Cardiac atrium fibroblast (primary cell): ENCODE measurements at places on chromosomes 1 and 21. TPM values are rescaled to one million over a fixed set of nuclear protein-coding genes. Genes with fewer than 3 reads are reported as not detected.

Gene S100A5
- total RNA-seq: not detected in 2 replicates

Gene PODN
- total RNA-seq: 12.1 and 18.5 TPM in 2 replicates

Gene SLC30A10
- not detected in 2 replicates for total RNA-seq

Gene PRAMEF17
- not detected in 2 replicates for total RNA-seq

Gene BTF3L4
- 39.9 and 54.6 TPM in 2 replicates for total RNA-seq

Gene DNASE2B
- total RNA-seq: not detected in 2 replicates

Gene AGT
- 0.16 TPM in 1 of 2 replicates, not detected in the other for total RNA-seq

Gene MARK1
- total RNA-seq: 0.16 and 1.8 TPM in 2 replicates

Gene MSTO1
- 12.2 and 12.5 TPM in 2 replicates for total RNA-seq

Gene LRRC41
- total RNA-seq: 95.3 and 121 TPM in 2 replicates

Gene TRMT1L
- 5.2 and 11.0 TPM in 2 replicates for total RNA-seq

Gene TMEM240
- 7.0 TPM in 2 replicates for total RNA-seq

Gene STIL
- total RNA-seq: 3.7 and 4.9 TPM in 2 replicates

Gene UQCRH
- total RNA-seq: 494 and 497 TPM in 2 replicates

Gene GJA8
- not detected in 2 replicates for total RNA-seq

Gene DIRAS3
- 1.8 and 8.3 TPM in 2 replicates for total RNA-seq

Gene AP4B1
- total RNA-seq: 13.9 and 19.8 TPM in 2 replicates

Gene COL9A2
- total RNA-seq: 1.5 and 2.0 TPM in 2 replicates

Gene TNN
- total RNA-seq: not detected in 2 replicates

Gene UMODL1
- total RNA-seq: not detected in 2 replicates

Gene MAP3K7CL
- total RNA-seq: 6.3 and 10.1 TPM in 2 replicates

Gene KIF17
- 0.81 TPM in 1 of 2 replicates, not detected in the other for total RNA-seq

Gene CTSS
- 2.0 and 3.1 TPM in 2 replicates for total RNA-seq

Gene AMY1A
- not detected in 2 replicates for total RNA-seq

Gene TPR
- total RNA-seq: 37.5 and 49.2 TPM in 2 replicates

Gene RAB3GAP2
- total RNA-seq: 13.7 and 41.8 TPM in 2 replicates

Gene ZNF648
- not detected in 2 replicates for total RNA-seq

Gene CADM3
- 22.6 and 52.0 TPM in 2 replicates for total RNA-seq

Gene TGFB2
- total RNA-seq: 5.8 and 12.6 TPM in 2 replicates

Gene HEYL
- 2.5 and 8.6 TPM in 2 replicates for total RNA-seq

Gene HSD3B1
- not detected in 2 replicates for total RNA-seq

Gene PSEN2
- total RNA-seq: 13.7 and 17.3 TPM in 2 replicates

Gene FCAMR
- total RNA-seq: not detected in 2 replicates

Gene CRYBG2
- total RNA-seq: not detected in 2 replicates

Gene PCNT
- total RNA-seq: 9.9 and 16.1 TPM in 2 replicates

Gene VWA5B1
- not detected in 2 replicates for total RNA-seq

Gene DNAJC11
- 29.2 and 37.9 TPM in 2 replicates for total RNA-seq

Gene SSU72
- total RNA-seq: 85.7 and 101 TPM in 2 replicates

Gene CLCA1
- total RNA-seq: not detected in 2 replicates

Gene CD84
- not detected in 2 replicates for total RNA-seq

Gene PEX19
- total RNA-seq: 39.0 and 41.8 TPM in 2 replicates

Gene CTSE
- not detected in 2 replicates for total RNA-seq

Gene S100A7A
- total RNA-seq: not detected in 2 replicates

Gene TSPAN2
- 0.16 TPM in 1 of 2 replicates, not detected in the other for total RNA-seq

Gene PPIH
- total RNA-seq: 22.4 and 36.1 TPM in 2 replicates

Gene RCSD1
- 0.54 and 0.81 TPM in 2 replicates for total RNA-seq

Gene CD2
- not detected in 2 replicates for total RNA-seq

Gene NPHS2
- total RNA-seq: not detected in 2 replicates

Gene TTC22
- not detected in 2 replicates for total RNA-seq

Gene FMN2
- total RNA-seq: 0.32 TPM in 1 of 2 replicates, not detected in the other

Gene ATP13A2
- 39.9 and 42.1 TPM in 2 replicates for total RNA-seq
